Activated CD4-positive, CD25-positive, alpha-beta regulatory T cell treated with anti-CD3 and anti-CD28 coated beads, Interleukin-2, amount 50 U/mL, for 72 hours (primary cell): ENCODE measurements at places on chromosomes 16 and 17.

- DNase-seq = no peak
Measured at GRCh38 chr16:10646581-10647263, 48.0 kb downstream of the TEKT5 start.

DNA sequence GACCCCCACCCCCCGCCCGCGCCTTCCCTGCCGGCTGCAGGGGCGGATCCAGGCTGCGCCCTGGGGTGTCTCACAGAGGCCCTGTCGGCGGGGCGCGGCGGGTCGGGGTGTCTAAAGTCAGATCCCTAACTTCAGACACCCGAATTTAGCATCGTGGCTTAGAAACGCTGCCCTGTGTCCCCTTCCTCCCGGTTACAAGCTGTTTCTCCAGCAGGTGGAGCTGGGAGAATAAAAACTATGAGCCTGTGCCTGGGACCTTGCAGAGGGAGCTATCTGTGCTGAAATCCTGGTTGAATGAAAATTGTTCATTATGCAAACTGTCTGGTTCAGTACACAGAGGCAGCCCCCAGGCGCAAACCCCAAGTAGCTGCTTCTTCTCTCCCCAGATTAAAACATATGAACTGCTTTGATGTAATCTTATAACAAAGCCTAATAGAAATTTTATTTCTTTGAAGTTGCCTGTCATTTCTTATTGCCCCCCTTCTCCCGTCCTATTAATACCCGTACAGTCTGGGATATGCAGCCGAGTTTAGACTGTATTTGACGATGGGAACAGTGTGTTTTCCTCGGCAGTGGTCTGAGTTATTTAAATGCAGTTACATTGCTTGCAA is 79.0 kb downstream of the RPA1 start:
- no peak for DNase-seq

- no peak for DNase-seq
Measured at GRCh38 chr16:84836234-84836647, 16.5 kb downstream of the CRISPLD2 start.

GRCh38 chr16:87196231-87196630 is 121.0 kb downstream of the C16orf95 start:
- no peak for DNase-seq

DNA sequence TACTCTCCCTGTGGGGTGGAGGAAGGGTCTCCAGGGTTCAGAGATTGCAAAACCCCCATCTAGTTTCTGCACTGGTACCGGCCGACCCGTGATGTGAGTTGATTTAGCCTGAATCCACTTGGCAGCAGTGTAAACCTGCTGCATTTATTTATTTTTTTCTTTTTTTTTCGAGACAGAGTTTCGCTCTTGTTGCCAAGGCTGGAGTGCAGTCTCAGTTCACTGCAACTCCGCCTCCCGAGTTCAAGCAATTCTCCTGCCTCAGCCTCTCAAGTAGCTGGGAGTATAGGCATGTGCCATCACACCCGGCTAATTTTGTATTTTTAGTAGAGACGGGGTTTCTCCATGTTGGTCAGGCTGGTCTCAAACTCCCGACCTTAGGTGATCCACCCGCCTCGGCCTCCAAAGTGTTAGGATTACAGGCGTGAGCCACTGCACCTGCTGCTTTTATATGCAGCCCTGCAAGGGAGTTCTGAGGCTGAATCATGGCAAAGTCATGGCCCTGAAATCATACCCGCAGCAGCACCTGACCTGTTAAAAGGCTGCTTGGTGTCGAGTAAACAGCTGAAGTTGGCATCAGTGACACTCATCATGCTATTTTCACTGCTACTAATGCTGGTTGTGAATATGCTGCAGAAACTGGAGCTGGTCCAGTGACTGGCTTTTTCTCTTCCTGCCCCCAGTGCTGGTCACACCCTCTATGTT is 21.4 kb downstream of the DEXI start:
- DNase-seq = no peak

DNA sequence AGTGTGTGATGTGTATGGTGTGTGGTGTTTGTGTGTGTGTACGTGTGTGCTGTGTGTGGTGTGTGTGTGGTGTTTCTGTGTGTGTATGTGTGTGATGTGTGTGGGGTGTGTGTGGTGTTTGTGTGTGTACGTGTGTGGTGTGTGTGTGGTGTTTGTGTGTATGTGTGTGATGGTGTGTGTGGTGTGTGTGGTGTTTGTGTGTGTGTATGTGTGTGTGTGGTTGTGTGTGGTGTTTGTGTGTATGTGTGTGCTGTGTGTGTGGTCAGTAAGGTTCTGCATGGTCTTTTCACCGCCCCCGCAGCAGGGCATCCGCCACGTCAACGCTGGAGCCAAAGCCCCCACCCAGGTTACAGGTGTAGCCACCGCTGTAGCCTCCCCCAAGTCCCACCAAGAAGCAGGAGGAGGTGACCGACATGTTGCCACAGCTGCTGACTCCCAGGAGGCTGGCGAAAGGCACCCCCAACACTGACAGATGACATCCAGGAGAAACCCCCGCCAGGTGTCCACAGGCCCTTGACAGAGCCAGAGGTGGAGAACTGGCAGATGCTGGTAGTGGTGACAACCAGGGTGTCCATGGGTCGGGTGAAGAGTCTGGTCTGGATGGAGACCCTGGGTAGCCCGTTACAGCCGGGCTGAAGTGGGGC is 9.3 kb upstream of the KRT17 start:
- DNase-seq = no peak

DNA sequence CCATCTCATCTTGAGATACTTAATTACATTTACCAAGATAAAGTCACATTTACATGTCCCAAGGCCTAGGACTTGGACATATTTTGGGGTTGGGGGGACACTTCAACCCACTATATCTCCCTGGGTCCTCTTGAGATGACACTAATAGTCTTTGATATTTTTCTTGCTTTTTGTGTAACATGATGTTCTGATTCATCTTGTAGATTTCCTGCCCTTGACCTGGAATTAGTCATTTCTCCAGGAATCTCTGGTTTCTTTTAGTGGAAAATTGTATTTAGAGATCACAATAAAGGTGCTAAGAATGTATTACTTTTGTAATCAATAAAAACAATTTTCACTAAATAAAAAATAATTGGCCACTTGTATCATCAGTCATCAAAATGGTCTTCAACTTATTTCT is 157.3 kb downstream of the VPS53 start:
- no peak for DNase-seq

GRCh38 chr17:681738-682529 is 32.7 kb downstream of the VPS53 start:
- no peak for DNase-seq

GRCh38 chr17:20993863-20994778 is 48.7 kb downstream of the USP22 start:
- DNase-seq = no peak

DNA sequence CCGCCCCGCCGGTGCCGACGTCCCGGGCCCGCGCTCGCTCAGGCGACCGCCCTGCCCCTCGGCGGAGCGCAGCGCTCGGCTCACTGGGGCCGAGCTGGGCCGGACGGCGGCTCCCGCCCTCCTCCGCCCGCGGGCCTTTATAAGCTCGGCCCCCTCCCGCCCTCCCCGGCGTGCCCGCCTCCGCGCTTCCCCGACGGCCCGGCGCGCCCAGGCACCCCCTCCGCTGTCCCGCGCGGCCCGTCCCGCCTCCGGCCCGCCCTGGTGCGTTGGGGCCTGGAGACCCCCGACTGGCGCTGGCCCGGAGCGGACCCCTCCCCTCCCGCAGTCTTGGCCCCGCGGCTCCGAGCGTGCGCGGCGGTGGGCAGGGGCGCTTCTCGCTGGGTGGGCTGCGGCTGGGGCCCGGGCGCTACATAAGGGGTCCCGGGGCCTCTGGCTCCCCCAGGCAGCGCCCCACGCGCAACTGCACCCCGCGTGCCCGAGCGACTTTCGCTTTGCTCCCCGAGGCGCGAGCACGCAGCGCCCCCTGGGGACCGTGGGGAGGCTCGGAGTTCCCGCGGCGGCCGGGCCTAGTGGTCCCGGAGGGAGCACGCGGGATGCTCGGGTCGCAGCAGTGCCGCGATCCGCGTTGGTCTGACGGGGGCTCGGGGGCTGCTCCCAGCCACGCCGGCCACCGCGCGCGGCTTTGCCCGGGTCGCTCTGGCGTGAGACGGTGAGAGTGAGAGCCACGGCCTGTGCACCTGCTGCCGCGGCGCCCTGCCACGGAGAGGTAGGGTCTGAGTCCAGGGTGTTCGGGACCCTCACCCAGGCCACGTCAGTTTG is at the start of gene PIEZO1:
Gene PIEZO1 (minus strand): TSS at position 115 of the 819 bp plus-strand sequence. CDS start 256 bp downstream, outside the sequence.
- peak; percentile 83 for DNase-seq

DNA sequence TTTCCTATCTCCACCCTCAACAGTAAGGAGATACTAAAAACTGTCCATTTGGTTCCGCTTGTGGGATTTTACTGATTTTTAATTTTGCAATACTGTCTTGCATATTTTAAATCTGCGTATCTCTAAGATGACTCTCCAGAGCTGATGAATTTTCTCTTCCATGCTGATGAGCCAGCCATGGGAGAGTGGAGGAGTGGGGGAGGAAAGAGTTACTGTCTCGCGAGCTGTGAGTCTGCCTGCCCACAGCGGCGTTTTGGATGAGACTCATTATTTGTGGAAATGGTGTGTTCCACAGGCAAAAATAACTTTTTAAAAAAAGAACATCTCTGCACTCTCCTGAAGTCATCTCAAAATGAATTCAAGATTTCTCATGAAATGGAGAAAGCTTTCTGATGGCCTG is 34.6 kb upstream of the MYOCD start:
- DNase-seq = no peak

DNA sequence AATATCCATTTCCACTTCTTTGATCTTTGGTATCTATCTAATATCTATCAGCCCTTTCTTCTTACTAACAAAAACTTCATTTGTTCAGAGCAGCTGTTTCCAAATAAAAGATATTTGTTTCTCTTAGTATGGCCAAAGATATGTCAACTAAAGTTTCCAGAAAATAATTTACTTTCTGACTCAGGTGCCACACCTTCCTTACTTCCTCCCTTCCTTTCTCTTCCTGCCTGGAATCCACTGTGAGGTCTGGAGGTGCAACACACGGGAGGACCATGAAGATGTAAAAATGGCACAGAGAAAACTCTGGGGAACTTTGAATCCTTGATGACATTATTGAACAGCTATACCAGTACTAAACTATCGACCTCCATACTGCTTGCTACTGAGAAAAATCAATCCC is 14.0 kb downstream of the MED13 start:
- DNase-seq = no peak

DNA sequence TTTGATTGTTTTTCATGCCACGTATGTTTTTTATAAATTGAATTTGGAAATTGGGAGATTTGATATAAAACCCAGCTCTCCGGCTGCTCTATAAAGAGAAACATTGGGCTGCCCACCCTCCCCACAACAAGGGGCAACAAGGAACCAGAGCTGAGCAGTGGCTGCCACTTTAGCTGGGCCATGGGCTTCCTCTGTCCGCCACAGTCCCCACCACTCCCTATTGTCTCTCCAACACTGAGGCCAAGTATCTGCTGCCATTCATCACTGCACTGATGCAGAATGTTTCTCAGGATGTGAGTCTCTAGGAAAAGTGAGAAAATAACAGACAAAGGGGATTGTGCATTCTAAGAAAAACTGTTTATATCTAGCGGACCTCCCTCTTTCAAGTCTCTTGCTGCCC is 106.8 kb downstream of the LITAF start:
- DNase-seq = no peak

DNA sequence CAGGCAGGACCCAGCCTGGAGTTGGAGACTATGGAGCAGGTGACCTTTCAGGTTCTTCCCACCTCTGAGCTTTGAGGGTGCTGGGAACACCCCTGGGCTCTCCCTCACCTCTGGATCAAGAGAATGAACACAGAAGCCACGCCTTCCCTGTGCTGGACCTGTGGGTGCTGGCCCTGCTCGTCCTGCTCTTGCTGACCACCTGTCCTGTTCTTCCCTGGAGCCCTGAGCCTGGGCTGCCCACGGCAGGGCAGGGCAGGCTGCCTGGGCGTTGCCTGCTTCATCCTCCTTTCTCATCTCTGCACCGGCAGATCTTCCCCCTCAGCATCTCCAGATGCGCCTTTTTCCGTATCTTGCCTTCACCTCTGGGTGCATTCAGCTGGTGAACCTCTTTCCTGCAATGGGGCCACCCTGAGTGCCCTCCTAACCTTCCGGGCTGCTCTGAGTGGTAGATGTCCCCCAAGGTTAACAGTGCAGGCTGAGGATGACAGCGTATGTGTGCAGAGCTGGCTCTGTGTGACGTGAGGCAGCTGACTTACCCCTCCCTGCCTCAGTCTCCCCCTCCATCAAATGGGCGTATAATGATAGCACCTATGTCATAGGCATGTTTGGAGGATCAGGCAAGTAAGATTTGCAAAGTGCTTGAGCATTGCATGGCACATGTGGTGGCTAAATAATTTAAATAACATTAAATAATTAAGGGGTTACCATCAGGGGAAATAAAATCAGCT is 225.8 kb upstream of the CIBAR2 start:
- no peak for DNase-seq

GRCh38 chr17:50386510-50386909 is 10.8 kb downstream of the LRRC59 start:
- DNase-seq = no peak

DNA sequence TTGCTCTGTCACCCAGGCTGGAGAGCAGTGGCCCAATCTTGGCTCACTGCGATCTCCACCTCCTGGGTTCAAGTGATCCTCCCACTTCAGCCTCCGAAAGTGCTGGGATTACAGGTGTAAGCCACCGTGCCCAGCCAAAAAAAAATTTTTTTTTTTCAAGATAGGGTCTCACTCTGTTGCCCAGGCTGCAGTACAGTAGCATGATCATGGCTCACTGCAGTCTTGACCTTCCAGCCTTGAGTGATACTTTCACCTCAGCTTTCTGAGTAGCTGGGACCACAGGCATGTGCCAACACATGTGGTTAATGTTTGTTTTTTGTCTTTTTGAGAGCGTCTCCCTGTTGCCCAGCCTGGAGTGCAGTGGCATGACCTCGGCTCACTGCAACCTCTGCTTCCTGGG is 1.7 kb upstream of the PAM16 start:
- no peak for DNase-seq

DNA sequence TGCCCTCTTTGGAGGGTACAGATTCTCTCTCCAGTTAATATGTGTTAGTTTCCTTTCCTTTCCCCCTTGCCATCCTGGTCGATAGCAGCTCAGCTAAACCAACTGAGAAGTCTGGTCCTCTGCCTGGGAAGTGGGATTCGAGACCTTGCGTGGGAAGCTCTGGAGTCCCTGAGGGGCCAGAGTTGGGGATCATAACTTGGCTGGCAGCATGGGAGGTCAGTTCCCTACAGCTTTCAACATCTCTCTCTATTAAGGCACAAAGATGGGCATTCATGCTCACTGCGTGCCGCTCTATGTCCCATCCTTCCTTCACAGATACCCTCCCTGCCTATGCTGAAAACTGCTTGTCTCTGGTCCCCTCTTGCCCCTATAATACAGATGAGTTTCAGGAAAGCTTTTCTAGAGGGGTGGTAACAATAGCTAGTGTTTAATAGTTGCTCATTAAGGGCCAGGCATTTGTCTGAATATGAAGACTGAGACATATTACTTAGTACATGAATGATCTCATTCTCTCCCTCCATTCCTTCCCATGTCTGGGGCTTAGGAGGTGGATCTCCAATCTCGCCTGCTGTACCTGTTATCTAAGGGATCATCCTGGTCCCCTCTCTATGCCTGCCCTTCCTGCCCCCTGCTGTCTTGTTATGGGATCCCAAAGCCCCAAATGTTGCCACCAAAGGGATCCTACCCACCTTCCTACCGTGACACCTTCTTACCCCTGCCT is 10.8 kb downstream of the THRA start:
- DNase-seq = no peak

- DNase-seq = no peak
Measured at GRCh38 chr17:72125742-72126141, 4.9 kb downstream of the SOX9 start.
